ENCODE measurements at places on chromosomes 2 and 18.

DNA sequence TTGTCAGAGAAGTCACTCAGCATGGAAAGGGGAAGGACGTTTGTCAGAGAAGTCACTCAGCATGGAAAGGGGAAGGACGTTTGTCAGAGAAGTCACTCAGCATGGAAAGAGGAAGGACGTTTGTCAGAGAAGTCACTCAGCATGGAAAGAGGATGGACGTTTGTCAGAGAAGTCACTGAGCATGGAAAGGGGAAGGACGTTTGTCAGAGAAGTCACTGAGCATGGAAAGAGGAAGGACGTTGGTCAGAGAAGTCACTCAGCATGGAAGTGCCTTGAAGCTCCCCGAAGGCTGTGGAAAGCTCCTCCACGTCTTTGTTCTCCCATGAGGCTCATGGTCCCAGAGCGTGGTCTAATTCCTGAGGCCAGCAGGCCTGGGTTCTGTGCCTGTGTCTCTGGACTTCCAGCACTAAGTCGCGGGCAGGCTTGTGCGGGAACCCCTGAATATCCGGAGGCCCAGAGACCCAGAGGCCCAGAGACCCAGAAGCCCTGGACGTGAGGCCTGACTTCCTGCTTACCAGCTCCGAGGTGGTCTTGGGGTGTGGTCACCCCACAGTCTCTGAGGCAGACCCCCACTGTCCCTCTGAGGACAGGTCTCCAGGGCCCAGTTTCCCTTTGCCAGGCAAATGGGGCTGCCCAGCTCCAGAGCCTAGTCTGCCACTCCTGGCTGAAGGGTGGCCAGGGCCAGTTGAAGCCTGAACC, 70.4 kb upstream of the TWIST2 start:
- DNase-seq = no peak

DNA sequence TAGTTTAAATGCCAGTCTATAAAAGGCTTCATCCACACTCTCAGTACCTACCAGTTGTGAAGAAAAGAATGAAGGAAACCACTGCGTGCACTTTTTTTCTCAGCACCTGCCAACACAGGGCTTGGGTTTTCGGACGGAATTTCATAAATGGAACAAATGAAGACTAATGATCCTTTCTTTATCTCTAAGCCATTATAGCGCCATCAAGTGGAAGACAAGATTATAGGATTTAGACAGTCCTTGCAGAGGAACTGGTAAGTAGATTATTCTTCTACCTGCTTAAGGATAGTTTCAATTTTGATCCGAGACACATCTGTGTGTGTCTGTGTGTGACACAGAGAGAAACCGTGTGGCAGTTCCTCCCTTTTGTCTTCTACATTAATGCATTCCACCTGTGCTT, 245.6 kb downstream of the NRXN1 start:
- no peak for DNase-seq

GRCh38 chr2:111235192-111236015, 114.7 kb downstream of the BCL2L11 start:
- no peak for DNase-seq

DNA sequence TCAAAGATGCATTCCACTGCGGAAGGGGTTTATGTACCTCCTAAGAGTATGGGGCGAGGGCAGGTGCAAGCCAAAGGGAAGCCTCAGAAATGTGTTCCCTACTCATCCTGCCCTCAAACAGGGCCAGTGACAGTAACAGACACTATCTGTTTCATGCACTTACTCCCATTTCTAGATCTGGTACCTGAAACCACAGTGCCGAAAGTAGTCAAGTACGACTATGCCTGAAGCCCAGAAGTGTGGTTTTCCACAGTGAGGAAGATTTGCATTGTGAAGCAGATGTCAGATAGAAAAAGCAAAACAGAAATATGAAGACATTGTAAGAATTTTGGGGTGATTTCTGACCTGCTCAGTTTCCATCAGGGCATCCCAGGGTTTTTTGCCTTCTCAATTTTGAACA, 748.7 kb downstream of the RNF144A start:
- no peak for DNase-seq
